Neural progenitor cell (in vitro differentiated cells): ENCODE measurements at places on chromosomes 4 and X.

DNA sequence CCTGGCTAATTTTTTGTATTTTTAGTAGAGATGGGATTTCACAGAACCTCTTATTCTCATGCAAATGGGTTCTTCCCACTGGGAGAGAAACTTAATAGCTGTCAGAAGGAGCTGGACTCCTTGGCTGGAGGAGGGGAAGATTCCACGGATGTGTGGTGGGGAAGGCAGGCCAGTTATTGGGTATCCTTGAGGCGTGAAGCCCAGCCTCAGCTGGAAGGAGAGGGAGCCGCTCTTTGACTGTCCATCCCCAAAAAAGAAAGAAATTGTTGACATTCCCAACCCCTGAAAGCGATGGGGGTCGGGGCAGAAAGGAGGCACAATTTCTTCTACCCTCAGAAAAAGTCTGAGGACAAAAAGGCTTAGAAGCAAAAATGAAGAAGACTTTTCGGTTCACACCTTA is 983.1 kb upstream of the PABPC4L start:
- peak; percentile 5 for DNase-seq
- no peaks in the 10 kb centered on the region for H3K27me3 ChIP-seq
- H3K4me3 ChIP-seq = no peak overlapping the region
- H3K4me1 ChIP-seq = peaks cover 22% of the 10 kb centered on the region
- H3K36me3 ChIP-seq = no peaks in the 10 kb centered on the region

DNA sequence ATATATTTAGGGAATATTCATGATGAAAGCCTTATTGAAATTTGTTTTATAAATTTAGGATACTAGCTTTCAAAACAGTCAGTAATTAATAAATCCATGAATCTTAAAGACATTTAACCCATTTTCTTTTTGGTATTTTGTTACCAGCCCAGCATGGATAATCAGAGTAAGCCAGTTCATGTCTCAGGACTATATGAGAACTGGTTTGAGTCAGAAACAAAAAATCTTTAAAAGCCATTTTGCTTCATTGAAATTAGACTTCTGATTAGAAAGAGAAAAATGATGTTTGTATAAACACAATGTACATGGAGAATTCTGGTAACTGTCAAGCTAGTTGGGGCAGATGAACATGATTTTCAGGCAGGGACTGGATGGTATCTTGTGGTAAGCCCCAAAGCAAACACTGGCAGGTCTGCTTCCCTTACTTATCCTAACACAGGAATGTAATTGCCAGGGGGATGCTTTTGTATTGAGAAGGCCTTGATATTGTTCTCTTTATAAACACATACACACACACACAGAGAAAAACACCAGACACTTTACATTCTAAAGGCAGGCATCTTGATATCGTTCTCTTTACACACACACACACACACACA is 9.4 kb downstream of the ARHGAP10 start:
- H3K27me3 ChIP-seq = no peaks in the 10 kb centered on the region
- peak; percentile 31 for DNase-seq
- H3K4me1 ChIP-seq = peaks cover 23% of the 10 kb centered on the region
- no peak overlapping the region for H3K4me3 ChIP-seq
- no peak overlapping the region for H3K27ac ChIP-seq
- H3K36me3 ChIP-seq = no peaks in the 10 kb centered on the region

- H3K4me1 ChIP-seq = no peaks in the 10 kb centered on the region
- H3K4me3 ChIP-seq = no peak overlapping the region
- DNase-seq = no peak
- no peaks in the 10 kb centered on the region for H3K27me3 ChIP-seq
- no peaks in the 10 kb centered on the region for H3K36me3 ChIP-seq
- H3K27ac ChIP-seq = no peak overlapping the region
These were observed 121.3 kb downstream of the NWD2 start for GRCh38 chr4:37365888-37366287.

DNA sequence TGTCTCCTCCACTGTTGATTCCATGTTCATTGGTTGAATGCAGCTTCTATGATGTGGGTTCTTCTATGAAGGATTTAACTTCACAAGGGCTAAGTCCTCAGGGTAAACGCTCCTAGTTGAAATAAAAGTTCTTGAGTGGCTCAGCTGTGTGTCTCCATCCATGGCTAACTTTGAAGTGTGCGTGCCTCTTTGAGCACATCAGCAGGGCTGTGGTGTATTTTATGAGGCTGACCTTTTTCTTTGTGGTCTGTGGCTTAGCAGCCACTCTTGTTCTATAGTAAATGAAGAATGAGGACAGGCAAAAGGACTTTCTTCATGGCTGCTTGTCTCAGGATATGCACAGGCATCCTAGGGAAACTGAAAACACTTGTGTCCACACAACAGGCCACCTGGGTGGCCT is 88.5 kb downstream of the KIT start:
- H3K36me3 ChIP-seq = no peaks in the 10 kb centered on the region
- H3K4me3 ChIP-seq = no peak overlapping the region
- H3K27me3 ChIP-seq = no peaks in the 10 kb centered on the region
- DNase-seq = no peak

DNA sequence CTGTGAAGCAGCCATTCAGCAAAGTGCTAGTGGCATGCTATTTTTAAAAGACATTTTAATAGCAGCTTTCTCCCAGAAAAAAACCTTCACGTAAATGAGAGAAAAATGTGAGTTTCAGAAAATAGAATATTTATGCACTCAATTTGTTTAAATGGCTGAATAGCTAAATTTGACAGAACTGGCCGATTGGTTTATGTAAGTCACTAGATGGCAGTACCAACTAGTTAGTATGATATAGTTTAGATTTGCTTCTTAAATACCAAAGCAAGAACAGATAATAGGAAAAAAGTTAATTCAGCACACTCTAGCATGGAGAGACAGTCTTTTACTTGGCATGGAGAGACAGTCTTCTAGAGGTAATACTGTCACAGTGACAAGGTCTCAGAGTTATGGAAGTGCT is 250.1 kb downstream of the SNCA start:
- DNase-seq = peak; percentile 11
- no peak overlapping the region for H3K4me3 ChIP-seq
- no peak overlapping the region for H3K27ac ChIP-seq
- H3K27me3 ChIP-seq = peaks cover 83% of the 10 kb centered on the region

GRCh38 chr4:89752932-89753598 is 83.9 kb downstream of the SNCA start:
- no peak for DNase-seq
- no peak overlapping the region for H3K27ac ChIP-seq
- H3K4me3 ChIP-seq = no peak overlapping the region
- H3K4me1 ChIP-seq = peaks cover 5% of the 10 kb centered on the region
- no peaks in the 10 kb centered on the region for H3K36me3 ChIP-seq

DNA sequence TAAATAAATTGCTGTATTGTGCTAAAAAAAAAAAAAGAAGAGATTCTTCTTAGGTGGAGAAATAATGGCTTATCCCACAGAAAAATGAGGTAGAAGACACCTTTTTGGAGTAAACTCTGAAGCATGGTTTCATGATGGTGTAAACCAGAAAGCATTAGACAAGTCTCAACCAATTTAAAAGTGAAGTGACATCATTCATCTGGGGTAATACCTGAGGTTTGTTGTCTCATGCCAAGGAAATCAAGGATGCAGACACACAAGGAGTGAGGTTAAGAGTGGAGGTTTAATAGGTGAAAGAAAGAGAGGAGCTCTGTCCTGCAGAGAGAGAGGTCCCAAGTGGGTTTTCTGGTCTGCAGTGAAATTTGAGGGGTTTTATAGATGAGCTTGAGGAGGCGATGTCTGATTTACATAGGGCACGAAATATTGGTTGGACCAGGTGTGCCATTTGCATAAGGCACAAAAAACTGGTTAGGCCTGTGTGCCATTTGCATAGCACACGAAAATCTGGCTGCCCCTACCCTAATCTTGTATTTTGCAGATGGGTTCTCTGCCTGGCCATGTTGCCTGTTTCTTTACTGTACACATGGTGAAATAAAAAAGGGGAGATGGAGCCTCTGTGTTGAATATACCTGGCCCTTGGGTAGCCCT is 25.0 kb upstream of the CWH43 start:
- no peaks in the 10 kb centered on the region for H3K36me3 ChIP-seq
- no peaks in the 10 kb centered on the region for H3K27me3 ChIP-seq
- no peak overlapping the region for H3K27ac ChIP-seq
- no peak overlapping the region for H3K4me3 ChIP-seq

DNA sequence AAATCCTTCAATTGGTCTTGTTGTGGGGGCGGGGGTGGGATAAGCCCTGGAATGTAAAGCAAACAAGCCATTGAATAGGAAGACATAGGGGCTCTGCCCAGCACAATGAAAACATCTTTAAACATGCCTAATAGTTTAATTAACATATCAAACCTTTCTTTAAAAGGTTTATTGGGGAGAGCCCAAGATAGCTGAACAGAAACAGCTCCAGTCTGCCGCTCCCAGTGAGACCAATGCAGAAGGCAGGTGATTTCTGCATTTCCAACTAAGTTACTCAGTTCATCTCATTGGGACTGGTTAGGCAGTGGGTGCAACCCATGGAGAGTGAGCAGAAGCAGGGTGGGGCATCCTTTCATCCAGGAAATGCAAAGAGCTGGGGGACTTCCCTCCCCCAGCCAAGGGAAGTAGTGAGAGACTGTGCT is 327.2 kb upstream of the CNKSR2 start:
- peak; percentile 34 for DNase-seq
- peak overlapping the region; percentile 47 for H3K27ac ChIP-seq
- H3K27me3 ChIP-seq = no peaks in the 10 kb centered on the region
- no peak overlapping the region for H3K4me3 ChIP-seq
- no peaks in the 10 kb centered on the region for H3K36me3 ChIP-seq
- H3K4me1 ChIP-seq = peaks cover 18% of the 10 kb centered on the region

GRCh38 chr4:57639561-57640382 is 529.6 kb upstream of the IGFBP7 start:
- peaks cover 22% of the 10 kb centered on the region for H3K4me1 ChIP-seq
- no peaks in the 10 kb centered on the region for H3K27me3 ChIP-seq
- no peak overlapping the region for H3K4me3 ChIP-seq
- H3K36me3 ChIP-seq = no peaks in the 10 kb centered on the region
- no peak for DNase-seq

- no peak overlapping the region for H3K4me3 ChIP-seq
- H3K4me1 ChIP-seq = peaks cover 18% of the 10 kb centered on the region
- no peak overlapping the region for H3K27ac ChIP-seq
- H3K27me3 ChIP-seq = no peaks in the 10 kb centered on the region
- DNase-seq = no peak
These were observed 7.5 kb downstream of the LRRC66 start for GRCh38 chr4:52012651-52013050.

- H3K27me3 ChIP-seq = peaks cover 13% of the 10 kb centered on the region
- no peak overlapping the region for H3K27ac ChIP-seq
These were observed 329 bp downstream of the TBC1D14 start for GRCh38 chr4:6909970-6910339.

- no peaks in the 10 kb centered on the region for H3K27me3 ChIP-seq
- no peaks in the 10 kb centered on the region for H3K36me3 ChIP-seq
These were observed 5.0 kb upstream of the SDAD1 start for GRCh38 chr4:75995727-75996126.

DNA sequence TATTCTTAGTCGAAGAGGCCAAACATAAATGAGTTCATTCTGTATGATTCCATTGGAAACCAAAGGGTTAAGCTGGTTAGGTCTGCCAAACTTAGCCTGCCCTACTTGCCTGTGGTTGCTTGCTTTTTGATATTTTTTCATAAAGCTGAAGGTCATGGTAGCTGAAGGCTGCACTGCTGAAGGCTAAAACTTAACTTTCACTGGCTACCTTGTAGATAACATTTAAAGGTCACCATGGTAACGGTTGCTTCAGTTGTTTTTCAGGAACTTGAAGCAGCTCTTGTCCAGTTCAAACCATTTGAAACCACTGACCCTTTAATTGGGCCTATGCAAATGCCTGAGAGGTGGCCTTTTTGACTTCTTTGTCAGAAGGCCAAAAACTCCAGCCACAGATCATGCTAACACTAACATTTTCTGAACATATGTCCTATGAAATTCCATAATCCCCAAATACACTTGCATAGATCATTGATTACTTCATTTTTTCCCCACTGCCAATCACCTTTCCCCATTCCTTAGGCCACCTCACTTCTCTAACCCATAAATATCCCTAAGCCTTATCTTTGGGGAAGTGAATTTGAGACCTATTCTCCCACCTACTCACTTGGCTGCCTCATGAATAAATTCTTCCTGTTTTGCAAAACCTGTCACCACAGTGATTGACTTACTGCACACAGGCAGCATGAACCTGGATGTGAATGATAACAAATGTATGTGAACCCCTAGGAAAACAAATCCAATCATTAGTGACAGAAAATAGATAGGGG is 10.7 kb upstream of the SMIM10L2A start:
- H3K27me3 ChIP-seq = no peaks in the 10 kb centered on the region
- DNase-seq = no peak
- no peaks in the 10 kb centered on the region for H3K36me3 ChIP-seq
- no peak overlapping the region for H3K27ac ChIP-seq
- no peak overlapping the region for H3K4me3 ChIP-seq

GRCh38 chr4:122876456-122876855 is 45.9 kb downstream of the NUDT6 start:
- no peak overlapping the region for H3K4me3 ChIP-seq
- peaks cover 33% of the 10 kb centered on the region for H3K36me3 ChIP-seq
- no peak for DNase-seq
- no peaks in the 10 kb centered on the region for H3K27me3 ChIP-seq

- H3K36me3 ChIP-seq = no peaks in the 10 kb centered on the region
- H3K4me1 ChIP-seq = peaks cover 6% of the 10 kb centered on the region
- H3K27ac ChIP-seq = no peak overlapping the region
- DNase-seq = no peak
- H3K4me3 ChIP-seq = no peak overlapping the region
These were observed 58.7 kb downstream of the ZFYVE28 start for GRCh38 chr4:2359591-2360395.
